ENCODE measurements at places on chromosomes 2 and 18.
A peak's percentile ranks its signal among the peaks of the same experiment; 100 is the strongest.

DNA sequence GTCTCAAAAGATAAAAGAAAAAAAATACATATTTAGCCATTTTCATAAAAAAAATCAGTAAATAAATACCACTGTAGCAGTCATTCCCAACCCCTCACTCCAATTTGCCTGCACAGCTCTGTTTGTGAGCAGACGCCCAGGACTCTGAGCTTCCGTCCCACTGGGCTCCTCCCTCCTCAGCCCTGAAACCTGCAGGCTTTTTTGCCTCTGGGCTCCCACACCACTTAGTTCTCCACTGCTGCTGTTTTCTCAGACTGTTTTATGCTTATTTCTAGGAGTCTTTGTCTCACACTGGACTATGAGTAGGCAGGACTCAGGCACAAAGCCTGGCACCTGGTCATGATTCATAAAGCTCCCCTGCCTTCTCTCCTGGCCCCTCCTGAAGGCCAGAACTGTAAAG lies 6.1 kb upstream of the CXCR1 start:
- no peak for DNase-seq

- DNase-seq = no peak
Observed at GRCh38 chr2:147495734-147496133, 349.1 kb upstream of the ACVR2A start.

GRCh38 chr2:161077367-161078210 lies 82.6 kb upstream of the TANK start:
- peak; percentile 46 for DNase-seq

DNA sequence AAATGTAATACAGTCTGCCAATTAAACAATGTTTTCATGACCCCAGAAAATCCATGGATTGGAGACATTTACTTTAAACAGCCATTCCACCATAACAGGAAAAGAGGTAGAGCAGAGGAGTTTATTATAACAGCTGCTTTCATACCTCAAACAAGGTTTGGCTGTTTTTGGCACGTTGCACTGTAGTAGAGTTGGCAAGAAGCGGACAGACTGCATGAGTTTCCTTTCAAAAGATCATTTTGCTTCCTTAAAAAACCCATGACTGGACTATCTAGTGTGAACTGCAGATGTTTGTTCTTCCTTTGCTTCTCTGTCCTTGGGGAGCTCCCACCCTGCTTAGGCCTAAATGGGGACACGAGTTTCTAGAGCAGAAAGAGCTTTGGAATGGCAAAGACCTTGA lies 108.5 kb upstream of the THOC1 start:
- DNase-seq = no peak

GRCh38 chr18:63819786-63820185 lies 44.6 kb downstream of the SERPINB7 start:
- no peak for DNase-seq

DNA sequence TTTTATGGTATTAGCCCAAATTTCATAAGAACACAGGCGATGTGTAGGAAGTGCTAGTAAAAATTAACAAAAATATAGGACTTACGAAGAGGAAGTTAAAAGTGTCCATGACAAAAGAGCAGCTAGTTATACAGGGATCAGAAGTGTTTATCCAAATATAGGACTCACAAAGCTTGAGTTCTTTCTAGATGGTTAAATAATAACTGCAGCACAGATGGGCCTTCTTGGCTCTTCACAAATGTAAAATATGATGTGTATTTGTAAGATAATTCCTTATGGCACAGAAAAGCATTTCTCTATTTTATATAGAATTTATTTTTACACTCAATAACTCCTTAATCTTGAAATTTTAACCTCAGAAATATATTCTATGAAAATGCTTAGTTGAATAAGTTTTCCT lies 100.9 kb upstream of the SPHKAP start:
- no peak for DNase-seq

Data from effector memory CD4-positive, alpha-beta T cell (primary cell).